ENCODE measurements at places on chromosomes 16 and 17. TPM values are rescaled to one million over a fixed set of nuclear protein-coding genes. Genes with fewer than 3 reads are reported as not detected.

DNA sequence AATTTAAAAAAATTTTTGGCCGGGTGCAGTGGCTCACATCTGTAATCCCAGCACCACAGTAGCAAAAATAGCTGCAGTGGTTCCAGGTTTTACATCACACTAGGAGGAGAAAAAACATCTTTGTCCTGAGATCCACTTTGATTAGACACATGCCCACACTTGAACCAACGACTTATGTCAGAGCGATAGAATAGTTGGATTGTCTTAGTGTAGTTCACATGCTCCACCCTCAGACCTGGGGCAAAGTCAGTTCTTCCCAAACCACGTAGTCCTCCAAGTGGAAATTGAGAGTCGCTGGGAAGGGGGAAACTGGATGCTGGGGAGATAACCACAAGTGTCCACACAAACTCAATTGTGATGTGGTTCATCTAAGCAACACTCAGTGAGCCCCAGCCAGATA is 11.4 kb upstream of the ITGAM start:
- H3K4me3 ChIP-seq = no peak overlapping the region
- no peaks in the 10 kb centered on the region for H3K36me3 ChIP-seq
- DNase-seq = no peak
- no peak overlapping the region for H3K27ac ChIP-seq
- H3K27me3 ChIP-seq = no peaks in the 10 kb centered on the region

Gene PPP4C
- 119 TPM for total RNA-seq

Gene BCO1
- total RNA-seq = not detected

GRCh38 chr17:63696381-63696961 is 3.5 kb downstream of the LIMD2 start:
- peaks cover 46% of the 10 kb centered on the region for H3K36me3 ChIP-seq
- peak overlapping the region; percentile 80 for H3K27ac ChIP-seq
- H3K27me3 ChIP-seq = no peaks in the 10 kb centered on the region
- DNase-seq = peak; percentile 77
- H3K4me3 ChIP-seq = peak overlapping the region; percentile 78

GRCh38 chr16:4972938-4973587 is 14.9 kb downstream of the SEC14L5 start:
- no peaks in the 10 kb centered on the region for H3K4me1 ChIP-seq
- no peaks in the 10 kb centered on the region for H3K27me3 ChIP-seq
- DNase-seq = no peak
- no peak overlapping the region for H3K27ac ChIP-seq
- no peak overlapping the region for H3K4me3 ChIP-seq

DNA sequence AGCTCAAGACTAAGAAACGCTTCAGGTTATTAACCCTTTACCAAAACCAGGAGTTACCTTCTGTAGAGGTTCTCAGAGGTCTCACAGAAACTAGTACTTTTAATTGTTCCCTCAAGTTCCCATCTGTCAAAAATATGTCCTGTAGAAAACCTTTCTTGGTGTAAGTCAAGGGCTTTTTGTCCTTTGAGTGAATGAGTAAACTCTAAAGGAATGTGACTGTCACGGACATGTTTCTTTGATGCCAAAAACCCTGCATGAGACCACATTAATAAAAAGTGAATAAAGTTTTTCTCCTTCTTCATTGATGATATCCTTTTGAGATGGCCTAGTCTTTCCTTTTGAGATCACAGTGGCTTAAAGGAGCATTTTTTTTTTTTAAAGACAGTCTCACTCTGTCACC is 102.9 kb downstream of the NLK start:
- no peaks in the 10 kb centered on the region for H3K27me3 ChIP-seq
- H3K27ac ChIP-seq = no peak overlapping the region
- no peak for DNase-seq
- peaks cover 6% of the 10 kb centered on the region for H3K36me3 ChIP-seq

- peaks cover 23% of the 10 kb centered on the region for H3K4me1 ChIP-seq
- no peaks in the 10 kb centered on the region for H3K27me3 ChIP-seq
- H3K4me3 ChIP-seq = peak overlapping the region; percentile 23
- DNase-seq = peak; percentile 63
These were observed 994 bp downstream of the PITPNA start for GRCh38 chr17:1561420-1562175.

DNA sequence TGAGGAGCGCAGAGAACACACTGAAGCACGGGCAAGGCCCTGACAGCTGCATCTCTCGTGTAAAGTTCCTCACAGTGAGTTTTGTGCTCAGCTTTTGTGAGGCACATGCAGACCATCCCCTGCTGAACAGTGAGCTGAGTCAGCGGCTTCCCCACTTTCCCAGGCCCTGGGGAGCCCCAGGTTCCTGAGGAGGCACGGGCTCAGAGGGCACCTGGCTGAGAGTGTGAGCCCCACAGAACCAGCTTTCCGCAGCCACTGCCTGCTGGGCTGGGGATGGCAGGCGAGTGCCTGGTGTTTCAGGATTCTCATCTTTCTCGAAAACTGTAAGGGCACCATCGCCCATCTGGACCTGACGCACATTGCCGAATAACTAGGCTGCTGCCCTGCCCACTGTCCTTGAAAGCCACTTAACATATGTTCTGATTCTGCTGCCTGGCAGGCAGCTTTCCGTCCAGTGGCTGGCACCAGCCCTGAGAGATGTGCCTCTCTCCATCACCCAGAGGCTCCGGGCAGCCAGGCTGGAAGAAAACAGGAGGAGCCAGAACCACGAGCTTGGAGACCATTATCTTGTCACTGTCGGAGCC is 266.7 kb upstream of the FOXF1 start:
- no peaks in the 10 kb centered on the region for H3K4me1 ChIP-seq
- H3K27ac ChIP-seq = no peak overlapping the region
- no peaks in the 10 kb centered on the region for H3K36me3 ChIP-seq
- no peaks in the 10 kb centered on the region for H3K27me3 ChIP-seq

Gene NDUFAB1
- total RNA-seq = 27.3 TPM

GRCh38 chr17:42251115-42251514 is 25.1 kb downstream of the STAT5B start:
- H3K4me1 ChIP-seq = peaks cover 32% of the 10 kb centered on the region
- H3K4me3 ChIP-seq = no peak overlapping the region
- H3K36me3 ChIP-seq = no peaks in the 10 kb centered on the region
- H3K27me3 ChIP-seq = no peaks in the 10 kb centered on the region
- H3K27ac ChIP-seq = peak overlapping the region; percentile 40

GRCh38 chr16:54052271-54052670 is 234.3 kb downstream of the IRX3 start:
- H3K4me1 ChIP-seq = no peaks in the 10 kb centered on the region
- no peak overlapping the region for H3K27ac ChIP-seq
- no peak for DNase-seq
- H3K27me3 ChIP-seq = no peaks in the 10 kb centered on the region
- H3K4me3 ChIP-seq = no peak overlapping the region
- no peaks in the 10 kb centered on the region for H3K36me3 ChIP-seq

DNA sequence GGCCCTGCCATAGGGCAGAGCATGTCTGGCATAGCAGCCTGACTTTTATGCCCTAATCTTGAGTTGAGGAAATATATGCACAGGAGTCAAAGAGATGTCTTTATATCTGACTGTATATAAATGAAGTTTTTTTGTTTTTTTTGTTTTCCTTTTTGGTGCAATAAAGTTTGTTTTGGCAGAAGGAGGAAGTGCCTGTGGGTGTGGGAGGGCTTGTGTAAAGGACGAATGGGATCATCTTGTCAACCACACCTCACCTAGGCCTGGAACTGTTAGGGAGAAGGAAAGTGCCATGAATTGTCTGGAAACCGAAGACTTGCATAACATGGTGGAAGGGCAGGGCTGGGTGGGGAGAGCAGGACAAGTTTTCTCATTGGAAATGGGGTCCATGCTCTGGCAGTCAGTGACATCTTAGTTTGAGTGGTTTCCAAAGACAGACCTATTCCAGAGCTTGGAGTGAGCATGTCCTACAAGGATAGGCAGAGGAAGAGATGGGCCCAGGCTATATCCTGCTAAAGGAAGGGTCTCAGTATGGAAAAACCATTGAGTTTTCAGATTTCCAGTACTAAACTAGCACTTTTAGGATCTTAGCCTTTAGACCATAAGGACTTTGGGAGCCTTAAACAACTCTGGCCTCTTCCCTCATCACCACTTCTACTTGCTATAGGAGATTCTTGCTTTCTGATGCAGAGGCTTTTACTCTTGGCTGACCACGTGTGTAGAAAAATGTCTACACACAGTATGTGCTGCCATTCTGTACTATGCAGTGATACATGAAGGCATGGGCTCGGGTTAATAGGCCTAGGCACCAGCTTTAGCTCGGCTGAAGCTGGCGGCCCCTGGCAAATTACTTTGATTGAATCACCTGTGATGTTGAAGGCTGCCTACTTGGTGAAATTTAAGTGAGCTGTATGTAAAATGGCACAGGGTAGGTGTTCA is 15.5 kb downstream of the SNF8 start:
- no peak overlapping the region for H3K27ac ChIP-seq
- no peaks in the 10 kb centered on the region for H3K4me1 ChIP-seq
- no peak for DNase-seq
- peaks cover 90% of the 10 kb centered on the region for H3K36me3 ChIP-seq
- H3K4me3 ChIP-seq = no peak overlapping the region
- no peaks in the 10 kb centered on the region for H3K27me3 ChIP-seq

GRCh38 chr16:10957771-10958482 is 13.6 kb downstream of the CLEC16A start:
- peaks cover 14% of the 10 kb centered on the region for H3K36me3 ChIP-seq
- no peaks in the 10 kb centered on the region for H3K27me3 ChIP-seq
- H3K4me3 ChIP-seq = no peak overlapping the region
- DNase-seq = no peak
- H3K4me1 ChIP-seq = peaks cover 15% of the 10 kb centered on the region

Gene ZNF598
- total RNA-seq = 58.2 TPM

Gene SMIM36
- total RNA-seq = not detected

GRCh38 chr17:65514082-65514481 is 47.4 kb downstream of the AXIN2 start:
- no peak overlapping the region for H3K27ac ChIP-seq
- no peaks in the 10 kb centered on the region for H3K4me1 ChIP-seq
- no peak for DNase-seq
- H3K27me3 ChIP-seq = no peaks in the 10 kb centered on the region

Gene SSTR5
- not detected for total RNA-seq

- H3K36me3 ChIP-seq = no peaks in the 10 kb centered on the region
- H3K4me3 ChIP-seq = no peak overlapping the region
- peak; percentile 72 for DNase-seq
- no peak overlapping the region for H3K27ac ChIP-seq
- no peaks in the 10 kb centered on the region for H3K27me3 ChIP-seq
- H3K4me1 ChIP-seq = peaks cover 14% of the 10 kb centered on the region
These were observed 35.6 kb downstream of the ELAC2 start for GRCh38 chr17:12982224-12982623.

Gene MT1X
- 20.0 TPM for total RNA-seq

GRCh38 chr17:59696682-59697277 is 10.4 kb downstream of the PTRH2 start:
- H3K27me3 ChIP-seq = no peaks in the 10 kb centered on the region
- H3K4me1 ChIP-seq = no peaks in the 10 kb centered on the region
- peaks cover 64% of the 10 kb centered on the region for H3K36me3 ChIP-seq
- no peak overlapping the region for H3K4me3 ChIP-seq
- DNase-seq = no peak

DNA sequence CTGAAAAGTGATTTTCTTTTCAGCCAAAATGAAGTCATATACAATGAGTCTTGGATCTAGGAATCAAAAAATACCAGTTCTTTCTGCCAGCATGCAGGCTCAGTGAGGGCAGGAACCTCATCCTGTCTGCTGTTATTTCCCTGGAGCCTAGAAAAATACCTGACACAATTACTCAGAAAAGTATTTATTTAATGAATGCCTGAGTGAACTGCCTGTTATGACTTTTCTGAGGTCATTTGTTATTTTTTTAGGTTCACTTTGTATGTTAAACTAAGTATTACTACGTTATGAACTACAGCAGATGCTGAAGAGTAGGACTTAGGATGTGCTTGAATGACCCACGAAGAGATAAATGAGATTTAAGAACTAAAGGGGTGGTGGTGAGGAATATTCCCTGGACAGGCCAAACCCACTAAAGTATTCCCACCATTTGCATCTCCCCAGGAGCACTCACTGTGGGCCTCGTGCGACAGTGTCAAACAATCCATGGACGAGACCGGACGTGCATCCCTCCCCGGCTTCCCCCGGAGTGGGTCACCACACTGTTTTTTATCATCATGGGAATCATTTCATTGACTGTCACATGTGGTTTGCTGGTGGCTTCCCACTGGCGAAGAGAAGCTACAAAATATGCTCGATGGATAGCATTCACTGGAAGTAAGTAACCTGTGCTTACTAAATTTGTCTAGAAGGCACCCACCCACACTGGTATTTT is 17.1 kb upstream of the VWA3A start:
- no peak overlapping the region for H3K4me3 ChIP-seq
- no peaks in the 10 kb centered on the region for H3K27me3 ChIP-seq

DNA sequence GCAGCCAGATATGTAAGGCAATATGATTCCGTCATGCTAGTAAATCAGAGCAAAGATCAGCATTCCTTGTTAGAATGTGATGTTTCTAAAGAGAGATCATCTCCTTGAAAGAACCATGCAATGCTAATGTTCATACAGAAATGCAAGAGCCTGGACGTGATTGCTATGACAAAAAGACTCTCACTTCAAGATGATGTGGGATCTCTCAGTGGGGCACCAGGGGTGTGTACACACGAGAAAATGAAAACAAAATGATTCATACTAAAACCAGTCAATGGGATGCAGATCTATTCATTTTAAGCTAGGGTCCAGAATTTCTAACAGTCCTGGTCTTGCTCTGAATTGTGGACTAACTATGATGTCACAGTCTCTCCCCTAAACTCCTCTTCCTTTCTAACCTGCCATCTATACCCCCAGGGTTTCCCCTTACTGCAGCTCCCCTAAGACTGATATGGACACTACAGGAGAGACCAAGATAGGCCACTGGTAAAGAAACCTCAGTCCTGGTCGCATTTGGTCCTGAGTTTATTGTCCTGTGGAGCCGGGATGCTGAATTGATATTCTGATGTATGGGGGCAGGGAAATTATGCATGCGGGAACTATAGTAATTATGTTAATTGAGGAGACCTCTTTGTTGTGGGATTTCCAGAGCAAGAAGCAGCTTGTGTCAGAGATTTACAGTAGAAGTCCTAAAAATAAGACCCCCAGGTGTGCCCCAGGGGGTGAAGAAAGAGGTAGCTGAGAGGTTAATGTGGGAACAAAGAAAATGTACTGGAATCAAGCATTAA is 179.0 kb downstream of the PMP22 start:
- H3K4me3 ChIP-seq = no peak overlapping the region
- H3K27me3 ChIP-seq = no peaks in the 10 kb centered on the region
- H3K36me3 ChIP-seq = no peaks in the 10 kb centered on the region
- H3K27ac ChIP-seq = no peak overlapping the region

Gene MYOCD
- not detected for total RNA-seq

DNA sequence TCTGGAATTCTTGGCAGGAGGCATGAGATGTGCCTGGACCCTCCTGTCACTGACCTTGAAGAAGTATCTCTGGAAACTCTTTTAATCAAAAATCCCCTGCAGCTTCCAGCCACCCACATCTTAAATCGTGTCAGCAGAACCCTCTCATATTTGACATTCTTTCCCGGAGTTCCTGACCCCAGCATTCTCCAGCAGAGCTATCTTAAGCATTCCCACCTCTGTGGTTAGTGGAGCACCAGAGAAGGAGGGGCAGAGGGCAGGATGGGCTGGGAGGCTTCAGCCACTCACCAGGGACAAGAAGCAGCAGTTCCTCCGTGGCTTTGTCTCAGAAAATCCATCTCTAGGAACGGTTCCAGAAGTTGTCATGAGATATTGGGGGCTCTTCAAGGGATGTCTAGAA is 149.9 kb downstream of the RGS9 start:
- DNase-seq = no peak
- H3K4me3 ChIP-seq = no peak overlapping the region
- no peaks in the 10 kb centered on the region for H3K36me3 ChIP-seq
- no peak overlapping the region for H3K27ac ChIP-seq
- no peaks in the 10 kb centered on the region for H3K27me3 ChIP-seq
